ENCODE measurements at places on chromosomes 12 and 14.

DNA sequence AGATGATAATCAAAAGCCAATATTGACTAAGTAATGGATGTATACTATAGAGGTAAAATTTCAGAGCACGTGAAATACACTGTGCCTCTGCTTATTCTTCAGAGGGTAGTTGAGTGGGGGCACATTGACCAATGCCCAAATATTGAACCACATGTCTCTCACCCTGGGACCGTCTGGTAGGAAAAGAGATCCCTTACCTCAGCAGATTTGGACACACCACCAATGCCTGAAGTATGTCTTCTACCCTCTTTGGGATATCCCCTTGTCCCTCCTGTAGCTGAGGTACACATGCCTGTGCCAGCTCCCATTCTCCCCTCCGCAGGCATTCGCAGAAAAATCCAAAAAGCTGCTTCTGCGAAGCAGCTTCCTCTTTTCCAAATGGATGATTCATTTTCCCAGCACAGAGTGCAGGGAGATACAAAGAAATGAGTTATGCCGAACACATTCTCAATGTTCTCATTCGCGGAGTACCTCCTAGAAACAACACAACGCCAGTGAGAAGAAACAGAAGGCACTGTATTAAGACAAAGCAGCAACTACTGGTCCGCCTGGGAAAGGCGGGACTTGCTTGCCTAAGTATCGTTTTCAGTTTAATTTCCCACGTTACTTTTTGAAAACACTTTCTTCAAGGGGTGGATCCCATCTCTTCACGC is 691 bp downstream of the ZFYVE26 start:
- no peak for DNase-seq

DNA sequence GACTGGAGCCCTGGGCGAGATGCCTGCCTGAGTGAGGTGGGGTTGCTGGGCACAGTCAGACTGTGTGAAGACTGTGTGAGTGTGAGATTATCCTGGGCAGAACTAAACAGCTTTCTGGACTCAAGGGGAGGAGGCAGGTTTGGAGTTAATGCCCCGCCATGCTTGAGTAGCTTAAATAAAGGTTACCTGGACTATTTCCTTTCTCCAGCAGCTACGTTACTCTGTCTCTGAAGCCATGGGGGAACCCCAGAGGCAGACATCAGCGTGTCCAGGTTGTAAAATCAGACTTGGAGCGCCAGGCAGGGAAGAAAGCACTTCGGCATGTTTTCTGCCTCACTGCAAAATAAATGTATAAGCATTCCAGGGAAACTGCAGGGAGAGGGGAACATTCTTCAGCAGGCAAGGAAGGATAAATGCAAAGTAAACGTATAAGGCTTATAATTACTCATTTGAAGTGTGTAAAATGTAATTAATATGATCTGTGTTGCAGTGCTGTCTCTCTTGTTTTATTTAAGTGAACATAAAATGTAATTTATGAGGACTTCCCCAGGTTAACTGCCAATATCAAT is 129.7 kb downstream of the CHST11 start:
- DNase-seq = no peak

DNA sequence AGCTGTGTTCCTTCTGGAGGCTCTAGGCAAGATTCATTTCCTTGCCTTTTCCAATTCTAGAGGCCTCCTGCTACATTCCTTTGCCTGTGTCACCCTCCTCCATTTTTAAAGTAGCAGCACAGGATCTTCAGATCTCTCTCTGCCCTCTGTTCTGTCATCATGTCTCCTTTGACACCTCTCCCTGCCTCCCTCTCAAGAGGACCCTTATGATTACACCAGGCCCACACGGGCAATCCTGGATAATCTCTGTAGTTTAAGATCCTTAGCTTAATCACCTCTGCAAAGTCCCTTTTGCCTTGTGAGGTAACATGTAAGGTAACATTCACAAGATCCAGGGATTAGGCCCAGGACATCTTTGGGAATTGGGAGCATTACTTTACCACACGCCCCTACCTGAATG is 155.2 kb downstream of the SYNE2 start:
- no peak for DNase-seq

- DNase-seq = no peak
Measured at GRCh38 chr12:104653730-104654664, 197.2 kb downstream of the CHST11 start.

DNA sequence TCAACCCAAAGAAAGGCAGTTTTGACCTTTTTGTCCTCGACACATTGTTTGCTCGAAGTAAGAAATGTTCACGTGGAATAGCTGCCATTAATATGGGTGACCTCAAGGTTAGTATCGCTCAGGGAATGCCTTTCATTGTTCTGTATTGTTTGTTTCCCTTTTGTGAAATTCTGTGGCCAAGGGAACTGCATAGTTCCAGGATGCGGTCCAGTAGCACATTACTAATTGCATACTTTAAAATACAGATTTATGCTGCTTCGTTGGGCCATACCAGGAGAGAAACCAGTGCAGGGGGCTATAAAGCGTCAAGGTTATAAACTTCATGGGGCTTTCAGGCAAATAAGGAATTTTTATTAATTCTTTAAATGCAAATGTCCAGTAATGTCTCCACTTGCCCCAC is 73.3 kb upstream of the USP44 start:
- no peak for DNase-seq

- DNase-seq = peak; percentile 39
Measured at GRCh38 chr14:76867516-76868453, 41.6 kb downstream of the LRRC74A start.

- DNase-seq = no peak
Measured at GRCh38 chr12:16352481-16352880, 5.0 kb downstream of the MGST1 start.

GRCh38 chr14:59020382-59020781 is 168.1 kb upstream of the DAAM1 start:
- DNase-seq = no peak

- no peak for DNase-seq
Measured at GRCh38 chr14:86596024-86596423, 1066.1 kb downstream of the FLRT2 start.

- no peak for DNase-seq
Measured at GRCh38 chr12:108133482-108133881, 4.4 kb downstream of the WSCD2 start.

DNA sequence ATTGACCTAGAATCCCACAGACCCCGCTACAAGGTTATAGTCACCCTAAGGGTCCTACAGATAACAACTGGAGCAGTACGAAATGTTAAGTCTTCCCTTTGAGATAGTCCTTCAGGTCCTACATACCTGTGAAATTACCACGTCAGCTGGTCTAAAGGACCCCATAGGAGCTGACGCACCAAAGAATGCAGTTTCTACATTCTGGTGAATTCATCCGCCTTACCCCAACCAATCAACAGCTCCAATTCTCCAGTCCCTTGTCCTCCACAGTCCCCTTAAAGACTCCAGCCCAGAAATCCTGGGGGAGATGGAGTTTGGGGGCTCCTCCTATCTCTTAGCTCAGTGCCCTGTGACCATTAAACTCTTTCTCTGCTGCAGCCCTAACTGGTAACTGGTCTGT is 36.2 kb upstream of the PRMT8 start:
- no peak for DNase-seq

- no peak for DNase-seq
Measured at GRCh38 chr12:13022851-13023271, 21.3 kb upstream of the FAM234B start.

DNA sequence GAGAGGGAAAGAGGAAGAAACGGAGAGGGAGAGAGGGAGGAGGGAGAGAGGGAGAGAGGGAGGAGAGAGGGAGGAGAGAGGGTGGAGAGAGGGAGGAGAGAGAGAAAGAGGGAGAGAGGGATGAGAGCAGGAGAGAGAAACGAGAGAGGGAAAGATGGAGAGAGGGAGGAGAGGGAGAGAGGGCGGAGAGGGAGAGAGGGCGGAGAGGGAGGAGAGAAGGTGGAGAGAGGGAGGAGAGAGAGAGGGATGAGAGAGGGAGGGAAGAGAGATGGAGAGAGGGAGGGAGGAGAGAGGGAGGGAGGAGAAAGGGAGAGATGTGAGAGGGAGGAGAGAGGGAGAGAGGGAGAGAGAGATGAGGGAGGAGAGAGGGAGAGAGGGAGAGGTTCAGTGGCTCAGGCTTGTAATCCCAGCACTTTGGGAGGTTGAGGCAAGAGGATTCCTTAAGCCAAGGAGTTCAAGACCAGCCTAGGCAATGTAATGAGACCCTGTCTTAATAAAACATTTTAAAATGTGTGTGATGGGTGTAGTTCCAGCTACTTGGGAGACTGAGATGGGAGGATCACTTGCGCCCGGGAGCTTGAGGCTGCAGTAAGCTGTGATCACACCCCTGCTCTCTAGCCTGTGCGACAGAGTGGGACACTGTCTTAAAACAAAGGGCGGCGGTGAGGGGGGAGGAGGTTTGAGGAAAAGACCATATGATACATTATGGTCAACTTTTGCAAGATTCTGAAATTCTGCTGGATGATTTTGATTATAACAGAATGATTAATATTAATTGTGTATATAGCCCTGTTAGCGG is 21.3 kb upstream of the SNRPF start:
- DNase-seq = no peak

- no peak for DNase-seq
Measured at GRCh38 chr12:30437044-30437443, 258.6 kb downstream of the IPO8 start.

GRCh38 chr12:77742631-77743030 is 88.1 kb upstream of the NAV3 start:
- no peak for DNase-seq

DNA sequence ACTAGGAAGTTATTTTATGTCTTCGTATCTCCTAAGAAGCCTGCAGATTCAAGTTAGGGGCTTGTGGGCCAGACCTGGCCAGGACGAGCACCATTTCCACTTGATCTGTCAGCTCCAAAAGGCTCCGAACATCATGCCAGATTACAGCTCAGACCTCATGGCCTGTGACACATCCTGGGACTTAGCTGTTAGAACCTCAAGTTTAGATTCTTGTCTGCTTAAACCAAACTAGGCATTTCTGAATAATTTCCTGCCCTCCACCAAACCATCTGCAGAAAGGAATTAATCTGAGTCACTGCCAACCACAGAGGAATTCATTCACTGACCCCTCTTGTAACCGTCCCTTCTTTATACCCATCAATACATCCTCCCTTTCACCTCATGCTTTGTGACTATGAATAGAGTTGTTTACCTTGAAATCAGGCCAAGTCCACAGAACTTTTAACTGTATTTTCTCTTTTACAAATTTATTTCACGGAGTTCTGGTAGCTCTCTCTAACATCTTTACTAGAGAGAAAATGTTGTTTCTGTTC is 120.3 kb downstream of the FBXL14 start:
- no peak for DNase-seq
